ENCODE measurements at places on chromosomes 6 and 20.

- DNase-seq = peak; percentile 10
Measured at GRCh38 chr6:168411130-168411529, 29.9 kb upstream of the SMOC2 start.

GRCh38 chr6:162029873-162030576, 697.5 kb downstream of the PRKN start:
- no peak for DNase-seq

GRCh38 chr20:33859751-33860150, 48.6 kb downstream of the CHMP4B start:
- no peak for DNase-seq

GRCh38 chr6:115091461-115091860, 748.6 kb upstream of the HS3ST5 start:
- DNase-seq = no peak

DNA sequence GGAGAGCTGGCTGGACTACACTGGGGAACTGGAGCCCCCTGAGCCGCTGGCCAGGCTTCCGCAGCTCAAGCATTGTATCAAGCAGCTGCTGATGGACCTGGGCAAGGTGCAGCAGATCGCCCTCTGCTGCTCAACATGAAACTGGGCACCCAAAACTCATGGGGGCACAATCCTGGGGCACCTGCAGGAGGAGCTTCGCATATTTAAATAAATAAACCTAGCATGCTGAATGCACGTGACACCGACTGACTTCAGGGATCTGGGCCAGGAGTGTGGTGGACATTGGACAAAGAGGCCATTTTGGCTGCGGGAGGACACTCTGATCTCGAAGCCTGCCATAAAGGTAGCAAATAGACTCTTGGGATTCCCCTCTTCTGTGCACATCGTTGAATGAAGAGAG, 6.8 kb downstream of the SCAND1 start:
- no peak for DNase-seq

DNA sequence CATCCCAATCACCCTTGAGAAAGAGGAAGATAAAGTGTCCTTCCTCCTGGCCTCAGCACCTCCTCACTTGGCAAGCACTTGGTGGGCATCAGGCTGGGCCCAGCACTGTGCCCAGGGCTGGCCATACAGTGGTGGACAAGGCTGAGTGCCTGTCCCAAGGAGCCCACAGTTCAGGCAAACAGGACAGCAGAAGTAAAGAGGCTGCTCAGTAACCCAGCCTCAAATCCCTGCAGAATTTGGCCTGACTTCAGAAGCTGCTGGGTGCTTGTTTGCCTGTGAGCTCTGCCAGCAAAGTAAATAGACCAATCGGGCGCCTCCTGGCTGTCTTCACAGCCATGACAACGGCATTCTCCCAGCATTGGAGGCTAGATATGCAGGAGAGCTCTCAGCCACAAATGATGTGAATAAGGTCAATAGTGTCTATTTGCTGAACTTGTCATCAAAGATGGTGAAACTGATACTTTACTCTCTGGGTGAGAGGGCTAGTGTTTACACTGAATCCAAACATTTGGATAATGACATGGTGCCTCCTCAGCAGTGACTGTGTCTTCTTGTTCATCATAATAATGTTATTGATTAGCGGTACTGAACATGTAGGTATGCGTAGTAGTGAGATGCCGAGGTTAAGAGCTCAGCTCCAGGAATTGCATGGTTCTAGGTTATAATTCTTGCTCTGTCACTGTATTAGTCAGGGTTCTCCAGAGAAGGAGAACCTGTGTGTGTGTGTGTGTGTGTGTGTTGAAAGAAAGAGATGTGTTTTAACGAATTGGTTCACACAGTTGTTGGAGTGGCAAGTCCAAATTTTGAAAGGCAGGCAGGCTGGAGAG, 36.9 kb upstream of the FANCE start:
- peak; percentile 88 for DNase-seq

GRCh38 chr6:15628499-15629131, 34.2 kb downstream of the DTNBP1 start:
- no peak for DNase-seq

GRCh38 chr20:45105317-45105716, 4.4 kb upstream of the KCNS1 start:
- DNase-seq = no peak

DNA sequence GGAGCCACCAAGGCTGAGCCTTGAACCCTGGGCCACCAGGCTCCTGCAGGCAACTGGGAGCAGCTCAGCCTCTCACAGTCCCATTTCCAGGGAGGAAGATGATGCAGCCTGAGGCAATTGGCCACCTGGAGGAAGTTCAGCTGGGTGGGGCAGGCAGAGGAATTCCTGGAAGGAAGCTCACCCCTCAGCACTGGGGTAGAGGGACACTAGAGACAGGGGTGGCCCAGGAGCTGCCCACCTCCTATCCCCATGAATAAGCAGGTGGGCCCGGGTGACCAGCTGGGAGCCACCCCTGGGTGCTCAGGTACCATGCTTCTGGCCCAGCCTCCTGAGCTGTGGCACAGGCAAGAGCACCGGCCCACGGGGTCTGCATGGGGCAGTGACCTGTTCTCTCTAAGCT, 3.6 kb upstream of the HSPA12B start:
- DNase-seq = no peak

DNA sequence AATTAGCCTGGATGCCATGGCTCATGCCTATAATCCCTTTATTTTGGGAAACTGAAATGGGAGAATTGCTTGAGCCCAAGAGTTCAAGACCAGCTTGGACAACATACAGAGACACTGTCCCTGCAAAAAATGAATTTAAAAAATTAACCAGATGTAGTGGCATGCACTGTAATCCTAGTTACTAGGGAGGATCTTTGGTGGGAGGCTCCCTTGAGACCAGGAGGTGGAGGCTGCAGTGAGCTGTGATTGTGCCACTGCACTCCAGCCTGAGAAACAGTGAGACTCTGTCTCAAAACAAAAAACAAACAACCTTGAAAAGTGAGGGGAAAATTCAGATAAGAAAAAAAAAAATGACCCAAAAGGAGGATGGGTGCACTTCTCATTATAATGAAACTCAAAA, 23.4 kb downstream of the CAP2 start:
- no peak for DNase-seq

DNA sequence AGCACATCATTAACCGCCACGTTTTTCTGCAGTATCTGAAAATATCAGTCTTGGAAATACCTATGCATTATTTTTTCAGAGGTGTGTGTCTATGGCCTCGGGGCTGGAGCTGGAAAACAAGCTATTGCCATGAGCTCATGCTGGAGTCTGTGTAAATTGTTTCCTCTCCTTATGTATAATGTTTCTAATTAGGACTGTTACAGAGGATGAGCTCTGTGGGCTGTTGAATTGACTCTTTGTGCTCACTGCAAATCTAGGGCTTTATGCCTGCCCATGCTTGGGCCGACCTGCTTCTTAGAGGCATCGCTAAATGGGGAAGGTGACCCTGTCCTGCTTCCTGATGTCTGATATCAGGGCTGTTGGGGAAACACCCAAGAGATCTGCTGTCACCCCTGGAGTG, 80.8 kb upstream of the SLC22A16 start:
- no peak for DNase-seq

DNA sequence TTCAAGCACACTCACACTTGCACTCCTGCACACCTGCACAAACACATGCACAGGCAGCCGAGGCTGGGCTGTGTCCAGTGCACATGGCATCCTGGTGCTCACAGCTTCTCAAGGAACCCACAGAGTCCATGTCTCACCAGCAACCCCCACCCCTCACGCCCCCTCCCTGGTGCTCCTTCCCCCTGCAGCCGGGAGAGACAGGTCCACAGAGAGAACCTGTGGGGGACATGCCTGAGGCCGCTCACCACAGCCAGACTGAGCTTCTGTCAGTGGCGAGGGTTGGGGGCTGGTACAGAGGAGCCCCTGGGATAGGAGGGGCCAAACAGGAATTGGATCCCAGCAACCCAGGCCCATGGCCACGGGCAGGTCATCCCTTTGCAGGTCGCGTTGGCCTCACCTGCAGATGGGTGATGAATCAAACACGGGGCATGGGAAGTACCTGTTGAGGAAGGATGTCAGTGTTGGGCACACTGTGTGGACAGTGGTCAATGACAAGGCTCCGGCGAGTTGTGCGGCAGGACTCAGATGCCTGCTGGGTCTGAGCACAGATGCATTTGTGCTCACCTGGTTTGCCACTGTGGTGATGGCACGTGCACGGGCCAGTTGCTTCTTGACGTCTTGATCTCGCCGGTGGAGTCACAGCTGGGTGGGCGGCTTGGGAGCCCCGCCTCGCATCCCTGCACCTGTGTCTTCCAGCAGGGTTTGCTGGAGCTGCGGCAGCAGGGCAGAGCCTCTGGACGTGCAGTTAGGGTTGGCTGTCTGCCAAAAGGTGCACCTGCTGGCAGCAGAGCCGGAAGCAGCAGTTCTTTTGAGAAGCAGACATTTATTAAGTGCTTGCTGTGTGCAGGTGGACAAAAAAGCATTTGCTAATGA, 113.0 kb downstream of the ERMARD start:
- peak; percentile 19 for DNase-seq

DNA sequence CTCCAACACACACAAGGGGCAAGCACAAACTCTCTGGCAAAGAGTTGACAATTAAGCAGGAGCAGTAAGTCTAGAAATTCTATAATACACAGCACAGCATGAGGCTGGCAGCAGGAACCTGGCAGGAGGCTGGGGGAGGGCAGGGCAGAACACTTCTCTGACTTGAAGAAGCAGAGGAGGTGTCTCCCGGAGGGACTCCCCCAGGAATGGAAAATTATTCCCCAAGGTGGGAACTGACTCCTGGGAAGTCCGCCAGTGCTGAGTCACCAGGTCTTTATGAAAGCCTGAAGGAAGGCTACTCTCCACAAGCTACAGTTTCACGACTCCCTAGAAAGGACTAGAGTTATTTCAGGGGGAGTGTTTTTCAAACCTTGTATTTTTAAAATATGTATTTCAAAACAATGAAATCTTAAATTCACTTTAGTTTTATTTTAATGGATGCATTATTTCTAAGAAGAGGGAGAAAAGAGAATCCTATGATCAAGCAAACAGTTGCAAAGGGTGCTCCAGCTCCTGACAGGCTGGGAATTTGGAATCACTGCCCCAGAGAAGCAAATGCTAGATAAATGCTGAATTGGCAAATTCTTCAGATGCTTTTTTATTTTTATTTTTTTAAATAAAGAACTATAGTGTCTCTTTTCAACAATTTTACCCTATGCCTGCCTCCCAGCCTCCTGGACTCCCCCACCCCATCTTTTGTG, 192.8 kb downstream of the LY86 start:
- peak; percentile 55 for DNase-seq

DNA sequence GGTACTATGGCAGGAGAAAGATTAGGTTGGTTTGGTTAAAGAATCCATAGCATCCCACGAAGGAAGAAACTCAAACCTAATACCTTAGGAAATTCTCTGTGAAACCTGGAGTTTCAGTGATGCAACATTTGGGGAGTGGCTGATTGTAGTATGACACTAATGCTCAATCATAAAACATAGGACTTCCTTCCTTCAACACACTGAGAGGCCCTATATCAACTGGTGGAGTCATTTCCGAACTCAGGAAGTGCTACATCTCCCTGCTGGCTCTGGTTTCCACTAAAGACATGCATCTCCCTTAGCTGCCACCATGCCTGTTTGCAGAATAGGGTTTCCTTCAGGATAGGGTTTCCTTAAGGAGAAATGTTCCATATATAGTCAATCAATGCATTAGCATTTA, 5.2 kb upstream of the MANEA start:
- DNase-seq = no peak

DNA sequence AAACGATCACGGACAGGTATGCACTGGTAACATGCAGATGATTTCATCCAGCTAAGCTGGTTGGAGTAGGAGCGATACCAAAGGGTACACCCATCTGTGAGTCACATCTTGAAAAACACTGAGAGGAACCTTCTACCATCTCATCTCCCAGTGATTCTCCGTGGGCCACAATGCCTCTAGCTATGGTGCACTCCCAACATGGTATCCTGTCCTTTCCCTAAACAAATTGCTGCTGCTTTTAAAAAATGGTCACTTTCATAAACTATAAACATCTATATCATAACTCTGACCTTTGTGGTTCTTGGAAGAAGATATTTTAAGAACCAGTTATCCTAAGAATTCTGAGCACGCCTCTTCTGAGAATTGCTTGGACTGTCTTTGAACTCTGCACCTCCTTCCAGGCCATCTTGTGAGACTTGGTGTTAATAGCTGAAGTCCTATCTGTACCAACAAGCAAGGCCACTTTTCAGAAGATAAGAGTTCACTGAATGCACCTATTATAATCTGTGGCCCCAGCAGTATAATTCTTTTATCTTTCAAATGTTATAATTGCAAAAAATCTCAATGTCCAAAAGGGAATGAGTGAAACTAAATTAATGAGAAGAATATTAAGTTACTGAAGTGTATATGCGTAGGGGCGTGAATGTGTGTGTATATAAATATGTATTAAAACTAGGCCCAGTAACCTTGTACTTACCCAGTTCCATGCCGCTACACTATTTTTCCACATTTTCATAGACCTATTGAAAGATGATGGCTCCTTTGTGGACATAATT, 70.5 kb upstream of the TPD52L1 start:
- no peak for DNase-seq

DNA sequence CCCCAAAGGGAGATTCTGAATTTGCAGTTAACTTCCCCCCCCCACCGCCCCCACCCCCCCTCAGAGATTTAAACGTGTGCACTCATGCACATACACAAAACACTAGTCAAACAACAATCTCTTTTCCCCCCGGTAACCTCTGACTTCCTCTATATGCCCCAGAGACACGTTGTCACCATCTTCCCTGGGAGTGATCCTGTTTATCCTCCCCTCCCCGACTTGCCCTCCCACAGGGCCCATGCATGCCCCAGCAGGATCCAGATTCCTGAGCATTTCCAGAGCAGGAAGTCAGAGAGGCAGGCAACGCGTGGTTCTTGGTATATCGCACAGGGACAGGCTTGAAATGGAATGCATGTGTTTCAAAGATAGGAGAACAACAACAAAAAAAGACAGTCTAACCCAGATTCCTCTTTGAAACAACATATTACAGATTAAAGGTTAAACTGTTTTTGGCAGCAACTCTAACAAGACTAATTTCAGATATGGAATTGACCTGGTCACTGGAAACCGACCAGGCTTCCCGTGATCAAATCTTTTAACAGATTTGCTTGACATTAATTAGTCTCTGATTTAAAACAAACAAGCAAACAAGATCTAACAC, 1.3 kb downstream of the BLCAP start:
- DNase-seq = no peak
